ENCODE measurements at places on chromosomes 16 and 17. TPM values are rescaled to one million over a fixed set of nuclear protein-coding genes. Genes with fewer than 3 reads are reported as not detected.
A peak's percentile ranks its signal among the peaks of the same experiment; 100 is the strongest.

Gene VPS25
- total RNA-seq, result 57.4 TPM

Gene OR4D1
- total RNA-seq, result 0.34 TPM

GRCh38 chr16:31331141-31331764 is 23.7 kb upstream of the ITGAX start:
- H3K27ac ChIP-seq, result no peak overlapping the region
- no peaks in the 10 kb centered on the region for H3K36me3 ChIP-seq
- DNase-seq, result no peak
- peak overlapping the region; percentile 20 for H3K4me3 ChIP-seq

Gene SDR42E1
- 7.2 TPM for total RNA-seq

DNA sequence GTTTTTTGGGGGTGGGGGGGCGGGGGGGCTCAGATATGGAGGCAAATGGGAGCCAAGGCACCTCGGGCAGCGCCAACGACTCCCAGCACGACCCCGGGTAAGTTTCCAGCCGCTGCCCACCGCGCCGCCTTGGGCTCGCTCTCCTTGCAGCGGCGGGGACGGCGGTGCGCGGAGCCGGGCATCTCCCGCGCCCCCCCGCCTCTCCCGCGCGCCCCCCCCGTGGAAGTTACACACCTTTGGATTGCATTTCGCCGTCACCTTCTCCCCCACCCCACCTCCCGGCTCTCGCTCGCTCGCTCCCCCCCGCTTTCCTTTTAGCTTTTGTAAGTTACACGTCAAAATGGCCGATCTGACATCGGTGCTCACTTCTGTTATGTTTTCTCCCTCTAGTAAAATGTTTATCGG is 387 bp downstream of the MSI2 start:
- H3K27ac ChIP-seq, result peak overlapping the region; percentile 97
- peak overlapping the region; percentile 82 for H3K4me3 ChIP-seq
- H3K36me3 ChIP-seq, result no peaks in the 10 kb centered on the region
- peak; percentile 31 for DNase-seq
- no peaks in the 10 kb centered on the region for H3K27me3 ChIP-seq
